ENCODE measurements at places on chromosomes 4 and X.

- DNase-seq, result peak; percentile 75
Observed at GRCh38 chrX:11381464-11381863, 88.3 kb downstream of the AMELX start.

GRCh38 chrX:56564164-56564885 is 898 bp downstream of the UBQLN2 start:
- peak; percentile 71 for DNase-seq

- DNase-seq, result peak; percentile 22
Observed at GRCh38 chrX:103883533-103883932, 51.5 kb upstream of the RAB9B start.

DNA sequence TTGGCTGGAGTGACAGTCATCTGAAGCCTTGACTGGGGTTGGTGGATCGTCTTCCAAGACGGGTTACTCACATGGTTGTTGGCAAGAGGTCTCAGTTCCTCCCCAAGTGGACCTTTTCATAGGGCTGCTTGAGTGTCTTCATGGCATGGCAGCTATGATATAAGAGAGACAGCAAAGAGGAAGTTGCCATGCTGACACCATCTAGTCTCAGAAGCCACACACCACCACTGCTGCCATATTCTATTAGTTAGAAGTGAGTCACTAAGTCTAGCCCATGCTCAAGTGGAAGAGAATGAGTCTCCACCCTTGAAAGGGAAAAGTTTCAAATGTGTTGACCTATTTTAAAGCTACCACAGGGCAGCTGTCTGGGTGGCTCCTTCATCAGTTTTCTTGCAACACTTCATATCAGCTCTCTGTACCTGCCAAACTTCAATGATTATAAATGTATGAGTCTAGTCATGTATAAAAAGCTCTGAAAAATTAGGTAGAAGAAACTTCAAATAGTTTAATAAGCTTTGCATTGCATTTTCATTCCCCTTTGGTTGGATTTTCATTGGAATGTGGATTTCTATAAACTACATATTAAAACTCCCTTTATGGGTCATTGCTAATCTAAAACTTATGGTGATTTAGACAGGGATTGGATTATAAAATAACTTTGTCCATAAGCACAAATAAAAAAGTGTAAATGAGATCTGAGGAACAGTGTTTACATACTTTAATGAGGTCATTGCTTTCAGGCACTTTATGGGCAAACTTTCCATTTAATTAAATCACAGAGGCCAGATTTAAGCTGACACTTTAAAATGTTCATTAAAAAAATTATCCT is 68.0 kb upstream of the ATXN3L start:
- DNase-seq, result peak; percentile 61

DNA sequence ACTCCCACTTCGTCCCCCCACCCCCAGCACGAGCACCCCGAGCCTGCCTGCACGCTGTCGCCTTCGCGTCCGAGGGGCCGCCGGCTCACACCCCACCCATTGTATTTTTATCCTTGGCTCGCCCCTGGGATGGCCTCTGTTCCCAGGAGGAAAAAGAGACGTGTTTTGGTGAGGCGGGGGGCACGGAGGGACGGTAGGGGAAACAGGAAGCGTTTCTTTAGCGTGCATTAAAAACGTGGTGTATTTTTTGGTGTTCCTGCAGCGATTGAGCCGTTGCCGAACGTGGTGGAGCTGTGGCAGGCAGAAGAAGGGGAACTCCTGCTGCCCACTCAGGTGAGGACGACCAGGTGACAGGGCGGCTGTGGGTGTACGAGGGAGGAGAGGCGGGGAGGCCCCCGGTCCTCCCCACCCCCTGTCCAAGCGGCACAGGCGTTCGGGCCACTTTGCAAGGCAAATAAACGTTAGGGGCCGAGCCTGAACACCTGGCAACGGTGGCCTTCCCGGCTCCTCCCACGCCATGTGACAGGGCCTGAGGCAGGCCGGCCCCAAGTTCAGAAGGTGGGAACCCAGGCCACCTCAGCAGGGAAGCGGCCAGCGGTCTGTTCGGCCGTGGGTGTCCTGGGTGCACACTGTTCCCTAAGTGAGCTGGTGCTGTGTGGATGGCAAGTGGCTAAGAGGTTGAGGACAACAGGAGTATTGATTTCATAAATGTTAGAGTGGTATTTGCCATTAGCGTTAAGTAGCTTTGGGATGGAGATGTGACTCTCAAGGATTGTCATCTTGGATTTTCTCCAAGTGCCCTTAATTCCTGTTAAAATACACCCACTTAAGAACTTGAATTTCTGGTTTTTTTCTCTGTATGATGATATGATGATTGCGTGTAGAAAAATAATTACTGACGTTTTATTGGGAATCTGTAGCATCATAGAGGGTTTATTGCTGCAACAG is 1.1 kb downstream of the TMEM131L start:
- peak; percentile 67 for DNase-seq

GRCh38 chr4:94536649-94537469 is 85.1 kb downstream of the PDLIM5 start:
- no peak for DNase-seq

- DNase-seq, result no peak
Observed at GRCh38 chrX:53223068-53223693, 1.8 kb downstream of the KDM5C start.

- peak; percentile 87 for DNase-seq
Observed at GRCh38 chrX:53312946-53313727, 31.8 kb upstream of the IQSEC2 start.

GRCh38 chrX:84219551-84219950 is 31.6 kb upstream of the RPS6KA6 start:
- DNase-seq, result peak; percentile 35

DNA sequence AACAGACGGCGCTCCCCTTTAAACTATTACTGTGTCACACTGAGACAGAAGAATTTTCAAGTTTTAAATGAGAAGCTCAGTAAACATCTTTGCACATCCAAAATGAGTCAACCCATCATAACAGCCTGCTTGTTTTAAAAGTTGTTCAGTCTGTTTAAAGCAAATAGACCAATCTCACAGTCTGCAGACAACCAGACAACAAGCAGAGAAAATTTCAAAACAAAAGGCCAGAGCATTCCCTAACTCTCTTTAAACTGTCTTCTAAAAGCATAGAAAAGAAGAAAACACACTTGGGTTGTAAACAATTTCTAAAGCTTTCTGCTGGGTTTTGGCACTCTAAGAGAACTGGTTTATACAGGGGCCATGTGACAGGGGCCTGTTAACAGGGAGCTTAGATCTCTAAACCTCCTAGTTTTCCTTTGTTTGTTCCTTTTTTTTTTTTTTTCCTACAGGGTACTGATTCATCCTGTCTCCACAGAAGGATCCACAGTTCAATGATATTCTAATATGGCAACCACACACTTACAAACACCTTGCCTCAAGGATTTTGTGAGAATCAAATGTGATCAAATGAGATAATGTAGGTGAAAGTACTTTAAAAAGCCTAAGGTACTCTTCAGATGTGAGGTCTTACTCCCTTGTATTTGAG is 100.8 kb upstream of the MAML3 start:
- DNase-seq, result no peak

DNA sequence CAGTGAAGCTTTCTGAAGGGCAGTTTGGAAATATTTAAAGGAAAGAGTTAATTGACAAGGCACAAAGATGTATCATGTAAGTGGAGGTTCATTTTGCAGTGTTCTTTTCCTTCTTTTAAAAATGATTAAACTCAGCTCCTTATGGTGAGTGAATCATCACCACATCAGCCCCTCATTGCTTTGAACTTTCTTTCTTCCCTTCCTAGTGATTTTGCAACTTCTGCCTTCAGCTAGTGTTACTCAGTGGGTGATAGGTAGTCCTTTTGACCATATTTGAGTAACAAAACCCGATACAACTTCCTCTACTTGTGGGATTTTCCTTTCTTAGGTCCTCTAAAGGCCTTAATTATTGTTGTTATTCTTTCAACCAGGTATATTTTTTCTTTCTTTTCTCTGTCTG is 8.2 kb downstream of the ZCCHC4 start:
- DNase-seq, result no peak

DNA sequence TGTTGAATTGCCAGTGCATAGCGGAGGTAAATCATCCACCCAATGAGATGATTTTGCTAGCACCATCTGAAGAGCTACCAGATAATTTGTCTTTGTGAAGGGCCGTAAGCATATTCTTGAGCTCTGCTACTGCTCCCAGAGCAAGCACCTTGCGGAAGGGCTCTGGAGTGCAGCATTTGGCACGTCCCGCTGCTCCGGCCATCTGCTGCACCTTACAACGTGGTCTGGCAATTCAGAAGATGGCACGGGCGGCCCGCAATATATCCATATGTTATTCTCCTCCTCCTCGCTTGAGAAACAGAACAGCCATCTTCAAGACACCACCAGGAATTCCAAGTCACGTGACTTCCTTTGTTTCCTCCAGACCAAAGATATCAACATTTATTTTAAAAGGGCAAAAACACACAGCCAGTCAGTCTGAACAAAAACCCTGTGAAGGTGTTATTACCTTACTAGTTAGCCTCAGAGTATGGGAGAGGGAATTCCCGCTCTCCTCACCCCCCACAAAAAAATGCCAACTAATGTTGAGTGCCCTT is 1095.7 kb upstream of the TENM3 start:
- DNase-seq, result no peak

DNA sequence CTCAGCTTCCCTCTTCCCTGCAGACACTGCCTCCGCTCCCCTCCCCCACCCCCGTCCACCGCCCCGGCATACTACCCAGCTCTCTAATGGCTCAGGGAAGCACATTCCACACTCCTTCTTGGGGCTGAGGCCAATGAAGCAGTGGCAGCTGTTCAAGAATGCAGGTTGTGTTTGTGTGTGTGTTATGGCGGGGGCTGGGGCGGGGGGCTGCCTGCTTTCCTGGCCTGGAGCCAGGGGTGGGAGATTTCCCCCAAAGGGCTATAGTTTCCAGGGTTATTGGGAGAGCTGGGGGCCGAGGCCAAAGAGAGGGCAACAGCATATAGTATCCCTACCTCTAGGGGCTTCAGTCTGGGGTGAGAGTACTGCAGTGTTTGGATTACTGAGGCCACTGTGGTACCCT is 149.4 kb downstream of the EFNB1 start:
- DNase-seq, result peak; percentile 73

- DNase-seq, result peak; percentile 8
Observed at GRCh38 chrX:38717871-38718270, 83.4 kb upstream of the MID1IP1 start.

GRCh38 chrX:8714164-8714563 is 17.8 kb downstream of the ANOS1 start:
- no peak for DNase-seq

- DNase-seq, result no peak
Observed at GRCh38 chr4:86338989-86339388, 20.9 kb downstream of the MAPK10 start.

GRCh38 chr4:168771251-168771650 is 238.8 kb downstream of the CBR4 start:
- DNase-seq, result no peak

- DNase-seq, result no peak
Observed at GRCh38 chrX:101232316-101232715, 12.7 kb downstream of the DRP2 start.

- no peak for DNase-seq
Observed at GRCh38 chr4:187109636-187110035, 386.0 kb upstream of the FAT1 start.

DNA sequence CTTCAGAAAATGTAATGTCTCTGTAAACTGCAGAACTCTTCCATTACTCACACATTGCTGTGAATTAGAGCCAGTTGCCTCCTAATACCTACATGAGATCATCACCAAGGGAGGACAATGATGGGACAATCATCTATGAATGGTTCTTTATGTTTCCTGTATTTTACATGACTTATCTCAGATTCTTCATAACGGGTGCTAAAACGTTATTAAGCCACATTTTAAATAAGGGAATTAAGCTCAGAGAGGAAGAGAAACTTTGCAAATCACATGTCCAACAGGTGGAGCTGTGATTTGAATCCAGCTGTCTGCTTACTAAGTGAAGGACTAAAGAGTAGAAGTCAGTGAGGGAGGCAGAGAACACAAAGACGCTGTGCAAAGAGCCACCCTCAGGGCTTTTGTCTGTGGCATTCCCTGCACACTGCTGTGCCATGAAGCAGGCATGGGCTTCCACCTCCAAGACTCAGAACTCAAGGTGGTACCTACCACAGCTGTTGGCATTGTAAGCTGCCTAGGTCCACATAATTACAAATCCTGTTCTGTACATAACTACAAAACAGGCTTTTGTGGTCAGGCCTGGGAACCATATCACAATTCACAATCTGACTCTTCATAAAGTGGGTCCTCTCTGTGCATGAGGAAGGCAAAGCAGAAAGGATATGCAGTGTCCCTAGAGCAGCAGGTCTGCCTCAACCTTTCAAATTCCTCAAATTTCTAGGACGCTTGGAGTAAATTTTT is 12.8 kb downstream of the TBC1D9 start:
- DNase-seq, result peak; percentile 61

DNA sequence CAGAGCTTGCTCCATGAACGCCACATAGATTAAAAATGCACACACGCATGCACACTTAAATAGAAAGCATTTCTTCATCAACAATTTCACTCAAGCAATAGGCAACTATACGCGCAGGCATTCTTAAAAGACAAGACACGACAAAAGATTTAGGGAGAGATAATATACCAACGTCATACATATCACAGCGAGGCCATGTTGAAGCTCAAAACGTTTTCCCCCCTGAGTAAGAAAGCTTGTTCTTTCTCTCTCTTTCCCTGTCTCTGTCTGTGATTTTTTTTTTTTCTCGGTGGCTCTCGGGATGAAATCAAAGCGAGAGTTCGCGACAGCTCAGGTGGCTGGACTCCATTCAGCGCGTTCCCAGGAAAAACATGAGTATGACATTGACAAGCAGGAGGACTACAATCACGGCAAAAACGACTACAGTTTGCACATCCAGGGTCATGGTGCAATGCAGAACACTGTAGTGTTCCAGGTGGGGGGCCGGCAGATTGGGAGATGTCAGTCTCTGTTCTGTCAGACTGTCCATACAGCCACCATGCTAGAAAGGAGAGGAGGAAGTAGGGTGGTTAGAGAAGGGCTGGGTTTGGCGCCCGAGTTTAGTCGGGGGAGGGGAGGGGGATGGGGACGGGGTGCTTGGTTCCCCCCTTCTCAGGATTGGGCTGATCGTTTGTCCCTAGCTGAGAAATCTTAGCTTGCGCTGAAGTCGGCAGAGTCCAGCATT is 30.7 kb downstream of the ARHGEF9 start:
- DNase-seq, result peak; percentile 55

DNA sequence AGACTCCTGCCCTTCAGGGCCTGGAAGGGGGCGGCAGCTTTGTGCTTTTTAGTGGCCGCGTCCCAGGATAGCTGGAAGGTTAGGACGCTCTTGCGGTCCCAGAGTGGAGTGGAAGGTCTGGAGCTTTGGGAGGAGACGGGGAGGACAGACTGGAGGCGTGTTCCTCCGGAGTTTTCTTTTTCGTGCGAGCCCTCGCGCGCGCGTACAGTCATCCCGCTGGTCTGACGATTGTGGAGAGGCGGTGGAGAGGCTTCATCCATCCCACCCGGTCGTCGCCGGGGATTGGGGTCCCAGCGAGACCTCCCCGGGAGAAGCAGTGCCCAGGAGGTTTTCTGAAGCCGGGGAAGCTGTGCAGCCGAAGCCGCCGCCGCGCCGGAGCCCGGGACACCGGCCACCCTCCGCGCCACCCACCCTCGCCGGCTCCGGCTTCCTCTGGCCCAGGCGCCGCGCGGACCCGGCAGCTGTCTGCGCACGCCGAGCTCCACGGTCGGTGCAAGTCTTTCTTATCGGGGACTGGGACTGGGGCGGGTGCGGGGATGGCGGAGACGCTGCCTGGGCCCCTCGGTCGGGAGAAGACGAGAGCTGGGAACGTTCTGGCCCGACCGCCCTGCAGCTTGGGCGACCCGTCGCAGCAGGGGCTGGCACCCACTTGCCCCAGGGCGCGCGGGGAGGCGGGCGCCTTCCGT is at the start of gene EDNRA:
EDNRA (plus strand) TSS at position 207 of the 686 bp plus-strand sequence. CDS start 4,585 bp downstream, outside the sequence.
- peak; percentile 79 for DNase-seq

- no peak for DNase-seq
Observed at GRCh38 chr4:78939667-78940008, 400 bp upstream of the PAQR3 start.

GRCh38 chr4:168555437-168555836 is 58.6 kb downstream of the PALLD start:
- DNase-seq, result no peak
